ENCODE measurements at places on chromosomes 6 and 20. TPM values are rescaled to one million over a fixed set of nuclear protein-coding genes. Genes with fewer than 3 reads are reported as not detected.
A peak's percentile ranks its signal among the peaks of the same experiment; 100 is the strongest.

The BFSP1 gene
- polyA plus RNA-seq, result not detected

The PHIP gene
- polyA plus RNA-seq, result 34.4 TPM

The ZSCAN23 gene
- polyA plus RNA-seq, result 8.3 TPM

The SNAP91 gene
- not detected for polyA plus RNA-seq

DNA sequence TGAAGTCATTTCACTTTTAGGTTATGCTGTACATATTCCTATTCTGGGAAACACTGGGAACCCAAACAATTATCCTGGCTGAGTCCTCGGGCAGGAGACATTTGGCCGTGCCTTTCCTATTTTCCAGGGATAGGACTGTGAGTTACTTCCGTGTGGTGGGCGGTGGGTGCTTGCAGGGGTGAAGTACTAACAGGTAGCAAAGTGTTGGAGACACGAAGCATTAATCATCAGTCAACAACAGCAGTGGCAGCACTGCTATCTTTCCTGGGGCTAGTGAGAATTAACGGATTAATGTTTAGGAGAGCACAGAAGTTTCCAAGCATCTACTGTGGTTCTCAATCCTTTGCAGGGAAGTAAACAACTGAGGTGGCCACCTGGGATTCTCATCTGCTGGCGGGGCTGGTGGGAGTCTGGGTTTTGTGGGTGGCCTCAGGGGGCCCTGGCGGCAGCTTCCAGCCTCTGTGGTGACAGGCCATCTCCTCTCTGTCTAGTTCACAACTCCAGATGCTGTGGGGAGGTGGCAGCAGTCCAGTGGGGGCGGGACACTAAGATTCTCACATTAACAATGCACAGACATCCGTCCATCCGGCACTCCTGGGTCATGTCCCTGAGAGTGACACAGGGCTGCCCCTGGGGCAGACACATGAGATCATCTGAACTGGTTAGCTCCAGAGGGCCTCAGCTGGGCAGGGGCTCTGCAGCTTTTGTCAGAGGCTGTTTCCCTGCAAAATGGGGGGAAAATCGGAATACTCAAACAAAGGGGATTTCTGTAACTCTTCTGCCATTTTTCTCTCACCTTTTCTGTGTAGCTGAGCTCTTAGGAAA is 90.9 kb downstream of the GJA10 start:
- peak; percentile 73 for DNase-seq

- DNase-seq, result no peak
Measured at GRCh38 chr20:33103556-33103955, 24.1 kb downstream of the BPIFB4 start.

DNA sequence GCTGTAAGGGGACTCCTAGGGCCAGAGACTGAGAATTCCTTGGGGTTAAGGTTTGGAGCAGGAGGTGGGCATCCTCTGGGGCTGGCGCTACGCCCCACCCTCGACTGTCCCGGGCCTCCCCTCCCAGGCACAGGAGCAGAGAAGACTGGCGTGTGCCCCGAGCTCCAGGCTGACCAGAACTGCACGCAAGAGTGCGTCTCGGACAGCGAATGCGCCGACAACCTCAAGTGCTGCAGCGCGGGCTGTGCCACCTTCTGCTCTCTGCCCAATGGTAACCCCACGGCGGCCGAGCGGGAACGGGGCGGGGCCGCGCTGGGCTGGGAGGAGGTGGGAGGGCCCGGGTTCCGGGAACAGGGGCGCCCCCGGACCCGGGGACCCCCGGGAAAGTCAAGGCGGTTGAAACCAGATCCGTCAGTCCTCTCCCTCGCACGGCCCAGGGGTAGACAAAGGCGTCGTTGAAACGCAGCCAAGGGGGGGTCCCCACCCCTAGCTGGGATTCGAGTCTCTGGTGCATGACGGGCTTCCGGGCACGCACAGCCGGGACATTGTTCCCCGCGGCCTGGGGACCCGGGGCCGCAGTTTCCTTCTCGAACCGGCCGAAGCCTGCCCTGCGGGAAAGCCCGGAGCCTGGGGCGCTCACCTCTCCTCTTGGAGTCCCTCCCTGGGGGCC is 844 bp downstream of the WFDC2 start:
- DNase-seq, result no peak

GRCh38 chr6:125104425-125104824 is 49.1 kb upstream of the TPD52L1 start:
- no peak for DNase-seq

DNA sequence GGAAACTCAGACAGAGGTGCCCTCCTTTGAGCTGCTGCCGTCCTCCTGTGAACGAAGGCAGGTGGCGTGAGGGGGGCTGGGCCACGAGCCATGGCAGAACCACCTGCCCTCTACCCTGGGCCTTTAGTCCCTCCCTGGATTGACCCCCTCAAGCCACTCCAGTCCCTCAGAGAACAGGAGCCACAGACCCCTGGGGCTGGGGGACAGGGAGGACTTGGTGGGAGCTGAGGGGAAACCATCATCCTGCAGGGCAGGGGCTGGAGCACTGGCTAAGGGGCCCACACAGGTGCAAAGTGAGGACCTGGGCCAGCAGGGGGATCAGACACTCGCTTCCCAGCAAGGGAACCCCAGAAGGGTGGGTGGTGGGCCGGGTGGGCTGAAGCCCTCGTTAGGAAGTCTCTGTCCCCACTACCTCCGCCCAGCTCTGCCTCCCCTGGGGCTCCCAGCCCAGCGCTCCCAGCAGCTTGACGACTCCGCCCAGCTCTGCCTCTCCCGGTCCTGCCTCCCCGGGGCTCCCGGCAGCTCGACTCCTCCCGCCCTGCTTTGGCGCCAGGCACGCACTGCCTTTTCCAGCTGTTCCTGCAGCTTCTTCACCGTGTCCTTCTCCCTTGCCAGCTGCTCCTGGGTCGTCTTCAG is 44.4 kb downstream of the DSTN start:
- peak; percentile 79 for DNase-seq

GRCh38 chr6:68575765-68576439 is 59.2 kb upstream of the ADGRB3 start:
- peak; percentile 4 for DNase-seq

DNA sequence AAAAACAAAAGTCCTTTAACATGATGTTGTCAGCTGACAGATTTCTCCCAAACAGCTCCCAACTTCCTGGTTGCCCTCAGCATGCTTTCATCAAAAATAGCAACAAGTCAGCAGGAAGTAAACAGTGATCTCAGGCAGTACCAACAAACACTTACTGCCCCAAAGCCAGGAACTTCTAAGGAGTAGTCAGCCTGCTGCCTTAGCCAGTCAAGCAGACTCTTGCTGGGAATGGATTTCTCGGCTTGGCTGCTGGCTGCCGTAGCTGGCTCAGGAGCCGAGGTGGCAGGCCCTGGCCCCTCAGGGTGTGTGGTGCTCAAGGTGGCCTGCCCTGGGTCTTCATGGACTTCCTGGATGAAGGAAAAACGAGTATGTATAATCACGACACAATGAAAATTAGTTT is 46.6 kb upstream of the EMILIN3 start:
- DNase-seq, result no peak

DNA sequence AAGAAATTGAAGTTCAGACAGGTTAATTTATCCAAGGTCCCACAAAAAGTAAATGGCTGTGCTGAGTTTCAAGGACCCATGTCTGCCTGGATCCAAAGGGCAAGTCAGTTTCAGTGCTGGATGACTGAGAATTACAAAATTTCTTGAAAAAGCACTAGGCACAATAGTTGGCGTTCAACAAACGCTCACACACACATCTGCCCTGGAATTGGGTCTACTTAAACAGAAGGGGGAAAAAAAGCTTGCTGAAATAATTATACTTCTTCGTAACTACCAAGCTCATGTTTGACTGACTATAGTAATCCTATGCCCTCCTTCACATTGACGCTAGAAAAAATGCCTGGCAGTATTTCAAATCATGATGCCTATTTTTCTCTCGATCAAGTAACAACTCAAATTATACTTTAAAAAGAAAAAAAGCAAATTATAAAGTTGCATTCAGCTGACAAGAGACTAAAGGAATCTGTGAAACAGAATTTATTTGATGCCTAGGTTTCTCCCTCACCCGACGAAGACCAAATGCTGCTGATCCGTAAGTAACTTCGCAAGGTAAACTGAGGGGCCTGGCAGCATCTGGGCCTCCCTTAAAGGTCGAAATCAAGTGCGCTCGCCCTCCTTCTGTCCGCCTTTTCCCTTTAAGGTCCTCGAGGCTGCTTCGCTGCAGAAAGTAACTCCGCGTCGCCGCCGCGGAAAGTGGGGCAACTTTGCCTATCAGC is 650 bp upstream of the CD2AP start:
- DNase-seq, result no peak

Measured in muscle of arm (tissue), 14 donors.